ENCODE measurements at places on chromosomes 5 and 9.

DNA sequence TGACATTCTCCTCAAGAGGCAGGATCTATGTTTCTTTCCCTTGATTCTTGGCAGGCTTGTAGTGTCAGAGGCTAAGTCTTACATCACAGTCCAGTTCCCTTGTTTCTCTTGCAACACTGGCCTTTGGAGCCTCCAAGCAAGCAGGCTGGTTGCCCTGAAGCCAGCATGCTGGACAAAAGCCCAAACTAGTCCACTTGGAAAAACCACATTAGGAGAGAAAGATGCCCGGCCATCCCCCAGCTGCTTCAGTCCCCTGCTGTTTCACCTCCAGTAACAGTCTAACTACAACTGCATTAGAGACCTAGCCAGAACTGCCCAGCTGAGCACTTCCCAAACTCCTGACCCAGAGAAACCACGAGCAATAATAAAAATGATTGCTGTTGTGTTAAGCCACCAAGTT lies 87.6 kb downstream of the ADAMTS6 start:
- no peak for DNase-seq

- no peak for DNase-seq
Observed at GRCh38 chr9:91119142-91119541, 242.6 kb downstream of the AUH start.

DNA sequence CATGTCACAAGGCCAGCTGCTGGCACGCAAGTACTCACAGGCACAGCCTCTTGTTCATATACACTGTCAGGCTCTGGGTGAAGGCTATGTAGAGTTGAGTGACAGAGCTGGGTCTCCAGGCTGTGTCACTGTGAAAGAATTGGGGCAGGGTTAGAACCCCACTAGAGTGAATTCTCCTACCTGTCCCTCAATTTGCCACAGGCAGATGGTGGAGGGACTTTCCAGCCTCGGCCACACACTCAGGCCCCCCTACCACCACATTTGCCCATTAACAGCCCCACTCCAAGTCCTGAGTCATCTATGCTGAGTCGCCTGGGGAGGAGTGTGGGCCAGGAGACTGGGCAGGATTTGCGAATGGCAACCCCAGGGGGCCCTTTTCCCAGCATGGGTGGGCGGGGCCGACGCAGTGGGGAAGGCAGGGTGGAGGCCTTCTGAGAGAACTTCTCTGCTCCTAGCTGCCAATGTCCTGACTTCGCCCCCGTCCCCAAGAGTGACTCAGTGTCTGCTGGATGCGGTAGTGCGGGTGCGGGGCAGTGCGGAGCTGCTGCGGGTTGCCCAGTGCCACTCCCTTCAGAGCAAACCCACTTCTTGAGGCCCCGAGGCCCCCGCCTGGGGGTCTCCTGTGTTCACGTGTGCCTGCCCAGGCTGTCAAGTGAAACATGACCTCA lies 50.3 kb upstream of the PSD2 start:
- DNase-seq, result no peak

DNA sequence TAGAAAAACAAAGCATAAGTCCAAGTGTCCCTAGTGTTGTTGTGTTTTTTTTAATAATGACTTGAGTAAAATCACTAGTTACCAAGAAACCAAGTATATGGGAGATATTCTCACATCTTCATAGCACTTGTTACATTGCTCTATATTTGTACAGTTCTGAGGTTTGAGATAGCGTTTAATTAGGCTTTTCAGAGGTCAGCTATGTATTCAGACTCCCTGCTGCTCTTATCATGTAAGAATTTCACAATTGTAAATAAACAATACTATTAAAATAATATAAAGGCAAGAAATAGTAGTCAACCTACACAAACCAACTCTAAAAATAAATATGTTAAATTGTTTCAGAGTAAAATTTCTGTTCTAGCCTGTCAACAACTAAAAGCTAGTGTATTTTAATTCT lies 761.9 kb upstream of the FAM174A start:
- no peak for DNase-seq

DNA sequence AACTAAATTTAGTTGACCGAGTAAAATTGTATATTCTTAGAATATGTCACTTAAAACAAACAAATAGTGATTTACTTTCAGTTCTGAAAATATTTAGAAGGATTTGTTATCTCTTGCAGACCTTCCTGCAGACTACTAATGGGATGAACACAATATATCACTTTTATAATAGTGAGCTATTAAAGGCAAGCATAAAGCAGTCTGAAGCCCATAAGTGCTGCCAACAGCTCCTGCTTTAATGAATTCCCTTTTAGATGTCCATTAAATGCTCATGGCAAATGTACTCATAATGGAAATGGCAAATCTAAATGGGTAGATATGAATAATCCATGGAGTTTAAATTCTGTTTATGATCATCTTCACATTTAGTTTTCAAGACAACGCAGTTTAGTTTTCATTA lies 170.2 kb downstream of the RANBP17 start:
- no peak for DNase-seq

- no peak for DNase-seq
Observed at GRCh38 chr5:133241179-133242092, 189.6 kb downstream of the HSPA4 start.

- DNase-seq, result no peak
Observed at GRCh38 chr5:112646139-112646936, 91.3 kb upstream of the APC start.

GRCh38 chr9:21081999-21082398 lies 4.3 kb upstream of the IFNB1 start:
- DNase-seq, result no peak

DNA sequence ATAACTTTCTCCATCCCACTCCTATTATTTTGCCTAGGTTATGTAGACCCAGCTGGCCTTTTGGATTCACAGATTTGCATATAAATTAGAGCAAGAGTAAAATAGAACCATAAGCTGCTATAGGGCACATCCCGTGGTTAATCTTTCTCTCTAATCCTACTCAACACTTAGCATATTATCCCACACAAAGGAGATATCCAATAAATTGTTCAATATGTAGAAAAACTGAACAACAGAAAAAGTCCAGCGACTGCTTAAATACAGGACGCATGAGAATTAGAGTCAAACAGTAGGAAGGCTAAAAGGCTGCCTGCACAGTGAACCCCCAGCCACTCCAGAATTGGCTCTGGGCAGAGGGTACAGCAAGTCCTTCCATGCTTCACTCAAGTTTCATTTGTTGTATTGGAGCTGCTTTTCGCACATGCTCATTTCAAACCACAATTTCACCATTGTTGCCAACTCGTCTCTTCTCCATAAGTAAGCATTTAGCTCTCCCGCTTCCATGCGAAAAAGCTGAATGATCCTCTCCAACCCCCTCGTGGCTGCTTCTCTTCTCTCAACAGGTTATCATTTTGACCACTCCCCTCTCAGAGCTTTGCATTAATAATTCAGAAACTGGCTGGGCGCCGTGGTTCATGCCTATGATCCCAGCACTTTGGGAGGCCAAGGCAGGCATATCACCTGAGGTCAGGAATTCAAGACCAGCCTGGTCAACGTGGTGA lies 14.1 kb upstream of the IQGAP2 start:
- DNase-seq, result no peak

DNA sequence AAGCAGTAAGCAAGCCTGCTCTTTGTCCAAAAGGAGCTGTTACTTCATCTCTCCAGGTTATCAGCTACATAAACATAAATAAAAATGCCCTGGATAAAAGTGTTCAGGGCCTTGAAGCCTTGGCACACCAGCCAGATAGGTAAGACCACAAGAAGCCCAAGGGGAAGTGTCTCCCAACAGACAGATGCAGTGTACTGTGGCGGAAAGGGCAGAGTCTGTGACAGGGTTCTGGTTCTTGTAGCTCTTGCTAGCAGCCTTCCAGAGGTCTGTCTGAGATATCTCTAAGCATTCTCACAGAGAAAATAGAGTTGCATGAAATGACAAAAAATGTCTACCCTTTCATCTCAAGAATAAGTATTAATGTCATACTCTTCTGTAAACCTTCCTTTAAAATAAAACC lies 30.1 kb downstream of the ISOC1 start:
- DNase-seq, result no peak

GRCh38 chr5:4941957-4942830 lies 197.9 kb upstream of the ADAMTS16 start:
- no peak for DNase-seq

DNA sequence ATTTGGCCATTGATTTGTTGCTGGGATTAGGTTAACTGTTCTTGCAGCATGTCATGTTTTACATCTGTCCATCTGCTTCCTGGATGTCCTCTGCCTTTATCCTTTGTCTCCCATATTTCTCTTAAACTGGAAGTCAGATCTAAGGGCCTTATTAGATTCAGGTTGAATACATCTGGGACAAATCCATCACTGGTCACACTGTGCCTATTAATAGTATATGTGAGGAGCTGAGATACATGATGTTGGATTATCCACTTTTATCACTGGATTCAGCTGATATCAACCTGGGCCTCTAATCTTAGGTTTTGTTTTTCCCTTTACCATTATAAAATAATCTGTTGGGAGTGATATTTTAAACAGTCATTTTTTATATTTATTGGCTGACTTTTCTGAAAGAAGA lies 41.8 kb upstream of the ROPN1L start:
- DNase-seq, result no peak

DNA sequence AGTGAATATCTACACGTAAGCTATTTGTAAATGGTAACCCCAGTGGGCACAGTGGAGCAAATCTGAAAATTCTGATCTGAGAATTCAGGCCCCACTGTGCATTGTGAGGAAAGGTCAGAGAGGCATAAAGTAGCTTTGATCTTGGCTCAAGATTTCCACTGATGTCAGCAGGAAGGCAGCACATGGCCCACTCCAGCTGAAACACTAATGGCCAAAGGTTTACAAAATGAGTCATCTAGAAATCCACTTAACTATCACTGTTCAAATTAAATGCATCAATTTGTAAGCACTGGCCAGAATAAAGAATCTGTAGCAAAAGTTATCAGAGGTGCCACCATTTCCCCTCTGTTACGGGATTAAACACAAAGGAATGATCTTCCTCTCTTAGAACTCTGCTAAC lies 191.6 kb downstream of the C9orf152 start:
- no peak for DNase-seq

DNA sequence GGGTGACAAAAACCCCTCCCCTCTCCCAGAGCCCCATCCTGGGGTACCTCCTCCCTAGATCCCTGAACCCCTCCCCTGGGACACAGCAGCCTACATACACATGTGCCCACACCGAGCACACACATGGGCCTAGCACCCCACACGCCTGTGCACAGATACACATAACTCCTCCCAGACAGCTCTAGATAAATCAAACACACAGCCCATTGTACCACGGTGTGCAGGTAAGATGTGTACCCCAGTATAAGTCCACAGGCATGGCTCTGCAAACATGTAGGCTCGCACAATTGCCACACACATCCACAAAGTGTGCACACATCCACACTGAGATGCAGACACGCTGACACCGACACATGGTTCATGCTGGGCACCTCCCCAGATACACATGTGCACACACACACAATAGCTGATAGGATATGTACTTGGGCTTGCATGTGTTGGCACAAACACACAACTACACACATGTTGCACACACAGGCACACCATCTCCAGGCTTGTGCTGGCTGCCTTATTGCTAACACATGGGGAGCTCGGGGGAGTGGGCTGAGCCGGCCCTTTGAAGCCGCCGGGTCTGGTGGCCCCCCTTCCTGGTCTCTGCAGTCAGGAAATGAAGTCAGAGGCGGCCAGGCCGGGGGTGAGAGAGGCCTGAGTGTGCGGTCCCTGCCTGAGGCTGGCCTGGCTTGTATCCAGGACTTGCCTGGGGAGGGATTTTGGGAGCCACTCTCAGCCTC lies 30.2 kb downstream of the GOLGA2 start:
- no peak for DNase-seq

DNA sequence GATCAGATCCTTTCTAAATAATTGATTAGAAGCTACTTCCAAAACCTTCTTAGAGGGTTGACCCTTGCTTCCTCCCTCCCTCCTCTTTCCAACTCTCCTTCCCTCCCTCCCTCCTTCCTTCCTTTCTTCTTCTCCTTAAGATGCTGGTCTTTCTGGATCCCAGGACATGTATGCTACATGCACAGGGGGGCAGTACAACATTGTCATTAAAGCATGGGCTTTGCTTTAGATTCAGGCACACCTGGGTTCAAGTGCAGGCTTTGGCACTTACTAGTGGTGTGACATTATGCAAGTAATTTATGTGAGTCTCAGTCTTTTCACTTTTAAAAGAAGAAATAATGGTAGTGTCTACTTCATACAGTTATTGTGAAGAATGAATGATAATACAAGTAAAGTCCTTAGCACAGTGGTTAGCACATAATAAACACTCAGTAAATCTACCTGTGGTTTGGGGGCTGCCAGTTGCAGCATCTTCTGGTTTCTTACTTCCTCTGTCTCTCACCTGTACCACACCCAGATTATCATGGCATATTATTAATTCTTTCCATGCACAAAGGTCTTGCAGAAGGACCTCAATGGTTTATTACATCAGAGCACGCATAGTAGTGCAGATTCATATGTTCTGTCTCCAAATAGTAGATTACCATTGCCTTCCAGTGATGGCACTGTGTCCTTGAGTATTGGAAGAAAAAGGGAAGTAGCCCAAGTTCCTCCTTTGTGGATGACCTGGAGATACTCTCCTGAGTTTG lies 154.1 kb downstream of the ARHGAP26 start:
- no peak for DNase-seq

DNA sequence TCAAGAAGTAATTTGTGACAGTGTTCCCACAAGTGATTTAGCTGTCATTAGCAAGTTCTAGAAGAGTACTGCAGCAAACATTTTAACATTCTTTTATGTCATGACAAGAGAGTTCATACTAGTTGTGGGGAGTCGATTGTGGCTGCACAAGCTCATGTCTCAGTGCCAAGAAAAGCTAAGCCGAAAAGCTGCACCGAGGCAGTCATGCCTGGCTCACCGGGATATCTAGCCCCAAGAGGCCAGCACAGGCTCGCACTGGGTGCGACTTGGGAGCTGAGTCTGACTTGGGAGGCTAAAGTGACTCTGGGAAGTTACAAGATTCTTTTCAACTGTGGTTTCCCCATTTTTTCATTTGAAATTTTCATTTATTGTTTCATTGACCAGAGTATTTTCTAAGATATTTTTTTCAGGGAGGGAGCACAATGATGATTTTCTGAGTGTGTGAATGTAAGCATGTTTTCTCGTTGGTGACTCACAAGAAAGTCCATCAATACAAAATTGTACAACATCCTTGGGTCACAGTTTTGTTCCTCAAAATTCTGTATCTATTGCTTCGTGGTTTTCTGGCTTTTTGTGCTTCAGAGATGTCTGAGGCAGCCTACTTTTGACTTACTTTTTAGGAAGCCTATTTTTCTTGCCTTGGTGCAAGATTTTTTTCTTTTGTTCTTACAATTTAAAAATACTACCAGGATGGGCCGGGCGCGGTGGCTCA lies 18.7 kb downstream of the CAST start:
- DNase-seq, result no peak

DNA sequence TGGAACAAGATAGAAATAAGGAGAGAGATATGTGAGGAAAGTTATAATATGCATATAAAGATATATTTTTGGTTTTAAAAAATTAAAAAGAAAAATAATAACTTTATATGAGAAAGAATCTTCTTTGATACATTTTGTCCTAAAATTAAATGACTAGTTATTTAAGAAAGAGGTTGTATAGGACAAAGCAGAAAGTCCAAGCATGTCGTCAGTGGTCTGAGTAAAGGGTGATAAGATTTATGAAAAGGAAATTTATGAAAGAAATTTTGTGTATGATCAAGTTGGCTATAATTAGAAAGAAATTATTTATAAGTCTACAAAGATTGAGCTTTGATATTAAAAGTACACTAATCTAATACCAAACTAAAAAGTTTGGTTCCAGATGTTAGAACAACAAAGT lies 32.0 kb downstream of the GTF3C4 start:
- no peak for DNase-seq

GRCh38 chr9:89372230-89372816 lies 54.0 kb downstream of the SECISBP2 start:
- DNase-seq, result no peak
